ENCODE measurements at places on chromosomes 3 and 15.

GRCh38 chr3:100067589-100067988 lies 46.7 kb downstream of the FILIP1L start:
- DNase-seq: no peak

- no peak for DNase-seq
Observed at GRCh38 chr3:18827664-18828063, 320.6 kb upstream of the KCNH8 start.

DNA sequence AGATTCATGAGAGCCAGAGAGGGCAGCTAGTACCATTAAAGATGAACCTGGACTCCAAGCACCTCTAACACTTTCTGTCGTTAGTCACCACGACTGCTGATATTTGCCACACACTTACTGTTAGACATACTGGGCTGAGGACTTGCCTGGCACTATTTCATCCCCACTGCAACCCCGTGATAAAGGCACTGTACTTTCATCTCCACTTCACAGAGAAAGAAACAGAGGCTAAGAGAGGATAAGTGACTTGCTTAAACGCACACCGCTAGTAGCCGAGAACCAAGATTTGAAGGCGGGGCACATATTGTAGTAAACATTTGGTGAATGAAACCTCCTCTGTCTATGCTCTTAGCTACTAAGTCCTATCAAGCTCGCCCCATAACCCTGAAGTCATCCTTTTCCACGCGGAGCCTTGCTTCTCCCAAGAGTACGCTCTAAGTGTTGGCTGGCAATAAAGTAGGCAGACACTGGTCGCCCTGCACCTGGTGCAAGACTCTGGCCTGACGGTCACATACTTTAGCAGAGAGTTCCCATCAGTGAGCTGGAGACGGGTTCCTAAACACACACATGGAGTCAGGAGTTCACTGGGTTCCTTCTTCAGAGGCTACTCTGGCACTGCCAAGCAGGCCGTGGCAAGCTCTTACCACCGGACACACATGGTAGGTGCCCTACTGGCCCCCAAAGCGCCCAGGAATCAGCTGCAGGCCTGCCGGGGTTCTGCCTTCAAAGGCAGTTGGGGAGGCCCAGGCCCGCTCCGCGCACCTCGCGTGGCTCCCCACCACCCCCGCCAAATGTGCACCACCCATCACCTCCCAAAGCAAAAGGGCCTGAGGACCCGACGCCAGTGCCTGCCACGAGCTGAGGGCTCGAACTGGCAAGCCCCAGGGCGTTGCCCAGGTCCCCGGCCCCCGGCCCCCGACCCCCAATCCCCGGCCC lies 951 bp downstream of the POMGNT2 start:
- no peak for DNase-seq

- DNase-seq: no peak
Observed at GRCh38 chr3:62261121-62261520, 112.2 kb downstream of the FEZF2 start.

GRCh38 chr15:44101944-44102343 lies 93.1 kb downstream of the FRMD5 start:
- DNase-seq: peak; percentile 36

GRCh38 chr3:17972959-17973906 lies 230.8 kb upstream of the TBC1D5 start:
- DNase-seq: no peak

- DNase-seq: no peak
Observed at GRCh38 chr3:178393146-178393545, 143.1 kb upstream of the KCNMB2 start.

DNA sequence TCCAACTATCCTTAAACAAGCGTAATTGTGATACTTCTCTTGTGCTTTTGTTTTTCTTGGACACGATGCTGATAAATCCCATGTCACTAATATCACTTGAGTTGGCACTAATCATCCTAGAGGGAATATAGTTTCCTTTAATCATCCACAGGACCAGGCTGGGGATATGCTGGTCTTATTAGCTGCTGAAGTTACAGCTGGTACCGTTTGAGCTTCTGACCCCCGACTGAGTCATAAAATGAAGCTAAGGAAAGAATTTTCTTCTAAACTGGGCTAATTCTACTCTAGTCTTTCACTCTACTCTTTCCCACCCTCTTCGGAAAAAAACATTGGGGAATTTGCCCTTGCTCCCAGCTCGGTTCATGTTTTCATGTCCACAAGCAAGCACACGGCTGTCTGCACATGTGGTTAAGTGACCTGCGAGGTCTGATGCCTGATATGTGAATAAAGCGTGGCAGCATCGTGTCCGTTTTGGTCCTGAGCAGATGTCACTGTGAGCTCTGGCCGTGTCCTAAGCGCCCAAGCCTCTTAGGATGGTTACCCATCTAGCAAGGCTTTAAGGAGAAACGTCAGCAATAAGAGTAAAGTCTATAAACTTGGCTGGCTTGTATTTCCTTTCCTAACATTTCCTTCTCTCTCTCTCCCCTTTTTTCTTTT lies 223.7 kb downstream of the ITPR1 start:
- no peak for DNase-seq

GRCh38 chr3:10432156-10432845 lies 73.1 kb downstream of the ATP2B2 start:
- no peak for DNase-seq

DNA sequence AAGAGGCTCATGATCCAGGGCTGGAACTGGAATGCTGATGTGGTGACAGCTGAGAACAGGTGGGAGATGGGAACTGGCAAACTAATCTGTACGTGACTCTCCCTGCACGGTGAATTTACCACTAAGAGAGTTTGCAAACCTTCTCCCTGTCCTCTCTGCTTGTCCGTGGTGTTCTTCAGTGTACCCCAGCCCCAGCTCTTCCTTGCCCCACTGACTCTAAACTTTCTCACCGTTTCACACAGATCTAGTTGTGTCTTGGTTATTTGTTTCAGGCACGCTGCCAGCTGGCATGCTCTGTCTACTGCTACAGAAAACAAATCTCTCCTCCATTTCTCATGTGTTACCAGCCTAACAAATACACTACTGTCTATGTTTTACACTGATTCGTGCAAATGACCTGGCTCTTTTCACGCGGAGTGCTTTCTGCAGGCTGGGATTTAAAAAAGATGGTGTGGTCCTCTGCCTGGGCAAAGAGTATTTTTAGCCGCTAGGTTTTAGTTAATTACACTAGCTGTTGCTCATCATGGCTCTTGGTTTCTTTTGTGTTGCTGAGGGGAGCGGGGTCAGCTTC lies 192.7 kb upstream of the LRIG1 start:
- DNase-seq: no peak

GRCh38 chr3:16174389-16174788 lies at the start of gene GALNT15:
Gene GALNT15 (plus strand): TSS chr3:16174680. CDS start chr3:16175152, 472 bp downstream.
- DNase-seq: peak; percentile 89

- no peak for DNase-seq
Observed at GRCh38 chr3:129278966-129279906, 566 bp downstream of the HMCES start.

DNA sequence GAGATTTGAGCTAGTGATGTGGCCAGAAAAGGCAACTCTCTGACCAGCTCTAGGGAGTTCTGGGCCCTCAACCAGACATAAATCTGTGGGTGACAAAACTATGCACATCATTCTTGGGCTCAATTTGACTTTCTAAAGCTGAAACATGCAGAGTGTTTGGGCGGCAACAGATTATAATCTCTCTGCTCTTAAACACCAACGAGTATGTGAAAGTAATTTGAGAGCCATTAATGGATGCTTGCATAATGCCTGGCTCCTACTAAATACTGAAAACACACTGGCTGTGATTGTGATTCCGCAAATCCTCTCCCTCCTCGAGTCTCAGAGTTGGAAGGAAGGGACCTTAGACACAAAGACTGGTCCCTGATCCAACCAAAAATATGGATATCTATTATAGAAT lies 186.7 kb downstream of the UACA start:
- DNase-seq: no peak

GRCh38 chr3:191217301-191217700 lies 18.3 kb downstream of the OSTN start:
- DNase-seq: no peak

DNA sequence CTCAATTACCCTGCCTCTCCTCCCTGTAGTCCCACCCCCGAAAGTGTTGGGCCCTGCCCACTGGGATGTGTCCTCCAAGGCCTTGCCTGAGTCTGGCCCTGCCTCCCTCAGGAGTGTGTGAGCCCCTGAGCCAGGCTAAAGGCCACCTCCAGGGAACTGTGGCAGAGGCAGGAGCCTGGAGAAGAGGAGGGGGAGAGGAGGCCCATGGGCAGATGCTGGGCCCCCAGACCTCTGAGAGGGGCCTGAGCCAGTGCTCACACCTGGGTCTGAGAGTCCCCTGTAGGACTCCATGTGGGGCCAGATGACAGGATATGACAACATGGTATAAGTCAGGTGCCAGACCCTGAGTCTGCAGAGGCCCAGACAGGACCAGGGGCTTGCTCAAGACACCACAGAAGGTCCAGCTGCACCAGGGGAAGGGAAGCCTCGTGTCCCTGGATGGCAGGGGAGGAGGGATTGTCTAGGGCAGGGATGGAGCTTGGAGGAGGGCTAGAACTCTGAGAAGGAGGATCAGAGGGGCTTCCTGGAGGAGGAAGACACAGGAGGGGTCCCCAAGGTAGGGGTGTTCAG lies 217.9 kb downstream of the TBC1D2B start:
- DNase-seq: no peak

DNA sequence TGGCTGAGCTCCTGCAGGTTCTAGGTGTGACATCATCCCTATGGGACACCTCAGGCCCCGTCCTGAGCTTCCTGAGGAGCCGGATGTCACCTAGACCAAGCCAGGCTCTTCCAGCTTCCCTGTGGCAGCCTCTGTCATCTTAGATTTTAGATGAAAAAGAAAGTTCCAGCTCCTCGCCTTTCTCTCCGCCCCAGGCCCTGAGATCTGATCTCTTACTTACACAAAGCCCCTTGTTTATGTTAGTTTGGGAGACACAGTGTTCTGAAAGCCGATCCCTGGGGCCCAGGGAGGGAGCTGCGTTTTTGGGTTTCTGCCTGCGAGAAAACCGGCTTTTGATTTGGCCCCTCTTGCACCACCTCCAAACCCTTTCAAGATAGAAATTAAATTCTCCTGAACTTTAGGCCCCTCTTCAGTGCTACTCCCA lies 40.2 kb upstream of the FAM107A start:
- DNase-seq: peak; percentile 1

- no peak for DNase-seq
Observed at GRCh38 chr3:45163481-45163880, 17.3 kb upstream of the CDCP1 start.

DNA sequence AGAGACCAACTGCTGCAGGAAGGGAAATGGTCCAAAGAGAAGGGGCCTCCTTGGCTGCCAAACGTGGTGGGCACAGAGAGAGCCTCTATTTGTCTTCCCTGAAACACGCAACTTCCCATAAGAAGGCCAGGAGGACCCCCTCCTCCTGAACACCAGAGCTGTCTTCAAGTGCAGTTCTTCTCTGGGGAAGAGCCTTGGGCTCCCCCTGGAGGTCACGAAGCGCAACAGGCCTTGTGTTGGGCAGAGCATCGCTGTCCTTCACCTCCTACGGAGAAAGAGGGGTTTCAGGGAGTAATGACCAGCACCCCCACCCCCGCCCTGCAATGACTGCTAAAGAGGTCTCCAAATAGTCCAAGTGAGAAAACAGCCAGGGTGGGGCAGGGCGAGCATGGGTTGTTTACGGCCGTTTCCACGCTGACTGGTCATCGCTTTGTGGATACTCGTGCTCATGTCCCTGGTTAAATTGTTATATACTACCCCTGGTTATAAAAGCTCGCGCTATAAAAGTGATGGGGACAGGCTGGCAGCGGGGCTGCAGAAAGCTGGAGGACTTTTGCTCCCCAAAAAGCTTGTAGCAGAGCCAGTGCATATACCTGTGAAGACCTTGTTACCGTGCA lies 397.5 kb upstream of the ATP10A start:
- no peak for DNase-seq

DNA sequence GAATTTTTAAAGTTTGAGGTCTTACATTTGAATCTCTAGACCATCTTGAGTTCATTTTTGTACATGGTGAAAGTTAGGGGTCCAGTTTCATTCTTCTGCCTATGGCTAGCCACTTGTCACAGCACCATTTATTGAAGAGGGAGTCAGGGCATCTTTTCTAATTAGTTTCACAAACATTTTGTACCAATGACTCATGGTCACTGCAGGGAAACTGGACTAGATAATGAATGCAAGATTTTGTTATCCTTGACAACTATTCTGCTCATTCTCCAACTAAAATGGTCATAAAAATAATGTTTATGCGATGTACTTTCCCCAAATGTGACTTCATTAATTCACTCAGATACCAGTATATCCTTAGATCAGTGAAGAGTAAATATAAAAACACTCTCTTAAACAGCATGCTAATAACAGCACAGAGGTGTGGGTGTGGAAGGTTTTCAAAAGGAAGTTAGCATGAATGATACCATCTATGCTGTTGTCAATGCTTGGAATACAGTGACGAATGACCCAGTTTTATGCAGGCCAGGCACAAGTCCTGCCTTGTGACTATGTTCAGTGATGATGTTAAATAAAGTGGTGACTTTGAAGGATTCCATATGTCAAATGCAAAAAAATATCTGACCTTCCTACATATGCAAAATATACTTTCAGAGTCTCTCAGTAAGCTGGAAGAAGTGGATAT lies 314.9 kb upstream of the TMCO5A start:
- no peak for DNase-seq

GRCh38 chr3:3366386-3366785 lies 186.9 kb upstream of the CRBN start:
- no peak for DNase-seq

DNA sequence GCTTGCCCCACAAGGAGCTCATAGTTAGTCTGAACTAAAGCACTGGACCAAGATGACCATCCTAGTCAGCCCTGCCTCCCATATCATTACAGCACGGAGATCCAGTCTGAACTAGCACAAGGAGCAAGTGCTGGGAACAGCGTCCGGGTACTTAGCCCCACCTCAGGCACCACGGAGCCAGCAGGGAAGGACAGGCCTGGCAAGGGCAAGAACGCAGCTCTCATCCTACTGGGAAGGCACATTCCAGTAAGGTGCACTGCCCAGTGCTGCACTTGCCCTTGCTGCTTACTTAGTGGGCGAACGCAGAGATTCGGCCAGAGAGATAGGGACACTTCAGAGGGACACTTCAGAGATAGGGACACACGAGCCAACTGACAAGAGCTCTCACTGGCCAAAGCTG lies 27.6 kb downstream of the SEC61A1 start:
- no peak for DNase-seq

GRCh38 chr3:196063971-196064370 lies 17.9 kb downstream of the TFRC start:
- no peak for DNase-seq

GRCh38 chr3:71384837-71385716 lies 198.5 kb downstream of the FOXP1 start:
- DNase-seq: no peak

- DNase-seq: no peak
Observed at GRCh38 chr15:52844823-52845222, 54.7 kb upstream of the ONECUT1 start.

All from AG04450 (cell line).